ENCODE measurements at places on chromosomes 1 and 21.
A peak's percentile ranks its signal among the peaks of the same experiment; 100 is the strongest.

DNA sequence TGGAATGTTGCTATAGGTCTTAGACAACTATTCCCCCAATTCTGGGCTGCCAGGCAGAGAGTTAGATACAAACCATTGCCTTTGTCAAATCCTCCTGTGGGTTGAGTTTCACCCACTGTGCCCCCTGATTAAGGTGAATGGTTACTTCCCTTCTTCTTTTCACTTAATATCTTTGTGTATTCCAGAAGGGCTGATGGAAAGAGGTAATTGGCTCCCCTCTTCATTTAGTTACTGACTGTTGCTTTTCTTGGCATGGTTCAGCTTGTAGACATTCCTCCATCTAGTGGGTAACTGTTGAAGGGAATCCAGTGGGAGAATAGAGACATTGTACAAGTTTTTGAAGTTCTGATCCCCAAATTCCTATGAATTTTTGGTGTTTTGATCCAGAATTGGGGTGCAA, 43.8 kb upstream of the MACF1 start:
- no peak overlapping the region for H3K4me3 ChIP-seq
- no peaks in the 10 kb centered on the region for H3K36me3 ChIP-seq
- no peak overlapping the region for H3K27ac ChIP-seq
- H3K4me1 ChIP-seq: no peaks in the 10 kb centered on the region

- no peak overlapping the region for H3K4me3 ChIP-seq
- peaks cover 4% of the 10 kb centered on the region for H3K4me1 ChIP-seq
- DNase-seq: no peak
- no peaks in the 10 kb centered on the region for H3K27me3 ChIP-seq
Observed at GRCh38 chr21:44394733-44395132, 41.3 kb downstream of the TRPM2 start.

DNA sequence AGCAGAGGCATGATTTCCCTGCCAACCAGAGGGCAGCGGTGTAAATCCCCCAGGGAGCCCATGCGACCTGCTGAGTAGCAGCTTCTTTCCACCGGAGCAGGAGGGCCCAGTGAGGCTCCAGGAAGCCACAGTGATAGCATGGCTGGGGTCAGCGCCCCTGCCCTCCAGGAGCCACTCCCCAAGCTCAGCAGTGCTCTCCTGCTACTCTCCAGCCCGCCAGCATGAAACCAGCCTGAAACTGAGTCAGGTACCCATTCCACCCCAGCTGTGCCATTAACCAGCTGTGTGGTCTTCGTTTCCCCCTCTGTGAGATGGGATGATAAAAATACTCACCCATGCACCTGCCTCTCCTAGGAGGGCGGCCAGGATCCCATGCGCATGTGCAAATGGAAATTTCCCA, 123.8 kb upstream of the TMEM51 start:
- no peak overlapping the region for H3K27ac ChIP-seq
- peaks cover 1% of the 10 kb centered on the region for H3K4me1 ChIP-seq
- DNase-seq: no peak

DNA sequence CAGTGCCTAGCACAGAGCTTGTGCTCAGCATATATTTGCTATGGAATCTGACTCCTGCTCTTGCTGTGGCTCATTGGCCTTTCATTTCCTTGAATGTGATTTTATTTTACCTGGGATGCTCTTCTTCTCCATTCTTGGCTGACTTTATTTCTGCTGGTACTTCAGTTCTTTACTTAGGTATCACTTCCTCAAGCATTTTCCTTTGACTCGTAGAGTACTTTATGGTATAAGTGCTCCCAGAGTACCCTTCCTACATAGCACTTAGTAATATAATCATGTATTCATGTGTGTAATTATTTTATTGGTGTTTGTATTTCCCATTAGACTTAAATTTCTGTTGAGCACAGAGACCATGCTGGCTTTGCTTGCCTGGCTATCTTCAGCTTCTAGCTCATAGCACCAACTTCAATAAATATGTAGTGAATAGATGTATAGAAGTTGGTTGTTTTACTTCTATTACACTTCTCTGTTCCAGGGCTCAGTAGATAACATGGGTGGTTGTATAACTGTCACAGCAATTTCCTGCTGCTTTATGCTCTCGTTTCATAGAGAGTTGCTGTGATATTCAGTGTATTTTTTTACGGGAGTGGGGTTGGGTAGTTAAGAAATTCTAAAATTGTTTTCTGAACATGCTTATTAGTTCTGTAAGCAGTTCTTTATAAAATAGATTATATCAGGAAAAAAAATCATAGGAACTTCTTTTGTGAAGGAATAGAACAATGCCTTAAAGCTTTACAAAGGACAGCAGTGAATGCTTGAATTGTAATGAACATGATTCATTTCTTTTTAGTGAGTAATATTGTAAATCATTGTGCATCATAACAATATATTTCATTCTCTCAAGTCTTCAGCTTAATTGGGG, 112.2 kb downstream of the NEK7 start:
- H3K36me3 ChIP-seq: peaks cover 16% of the 10 kb centered on the region
- DNase-seq: no peak
- H3K4me1 ChIP-seq: peaks cover 6% of the 10 kb centered on the region
- no peaks in the 10 kb centered on the region for H3K27me3 ChIP-seq
- no peak overlapping the region for H3K27ac ChIP-seq
- no peak overlapping the region for H3K4me3 ChIP-seq

- peaks cover 8% of the 10 kb centered on the region for H3K4me1 ChIP-seq
- no peak for DNase-seq
- H3K27me3 ChIP-seq: peaks cover 73% of the 10 kb centered on the region
- H3K36me3 ChIP-seq: no peaks in the 10 kb centered on the region
Observed at GRCh38 chr1:211133393-211133835, 534 bp downstream of the KCNH1 start.

- no peaks in the 10 kb centered on the region for H3K36me3 ChIP-seq
- H3K4me1 ChIP-seq: peaks cover 4% of the 10 kb centered on the region
- no peak for DNase-seq
- peaks cover 48% of the 10 kb centered on the region for H3K27me3 ChIP-seq
- H3K27ac ChIP-seq: no peak overlapping the region
Observed at GRCh38 chr1:76871355-76871974, 4.2 kb downstream of the ST6GALNAC5 start.

- no peaks in the 10 kb centered on the region for H3K27me3 ChIP-seq
- DNase-seq: peak; percentile 55
- H3K4me3 ChIP-seq: no peak overlapping the region
- peaks cover 7% of the 10 kb centered on the region for H3K4me1 ChIP-seq
- peaks cover 60% of the 10 kb centered on the region for H3K36me3 ChIP-seq
- H3K27ac ChIP-seq: peak overlapping the region; percentile 31
Observed at GRCh38 chr1:204398197-204399125, 13.2 kb downstream of the PPP1R15B start.

DNA sequence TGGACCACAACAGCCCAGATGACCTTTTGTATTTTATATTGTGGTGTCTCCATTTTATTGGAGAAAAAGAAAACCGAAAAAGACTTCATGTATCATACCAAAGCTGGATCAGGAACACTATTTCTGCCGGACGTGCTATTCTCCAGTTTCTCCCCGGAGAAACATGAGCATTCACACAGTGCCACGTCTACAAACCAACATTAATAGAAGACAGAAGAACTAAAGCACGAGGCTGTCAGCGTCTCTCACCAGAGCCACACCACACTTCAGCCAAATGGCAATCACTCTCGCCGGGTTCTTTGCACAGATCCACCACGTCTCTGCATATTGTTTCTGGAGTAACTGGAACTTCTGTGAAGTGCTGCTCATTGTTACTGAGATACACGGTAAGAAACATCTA, 24.8 kb downstream of the TP53BP2 start:
- peaks cover 25% of the 10 kb centered on the region for H3K4me1 ChIP-seq
- H3K36me3 ChIP-seq: peaks cover 21% of the 10 kb centered on the region
- H3K4me3 ChIP-seq: no peak overlapping the region
- no peaks in the 10 kb centered on the region for H3K27me3 ChIP-seq

DNA sequence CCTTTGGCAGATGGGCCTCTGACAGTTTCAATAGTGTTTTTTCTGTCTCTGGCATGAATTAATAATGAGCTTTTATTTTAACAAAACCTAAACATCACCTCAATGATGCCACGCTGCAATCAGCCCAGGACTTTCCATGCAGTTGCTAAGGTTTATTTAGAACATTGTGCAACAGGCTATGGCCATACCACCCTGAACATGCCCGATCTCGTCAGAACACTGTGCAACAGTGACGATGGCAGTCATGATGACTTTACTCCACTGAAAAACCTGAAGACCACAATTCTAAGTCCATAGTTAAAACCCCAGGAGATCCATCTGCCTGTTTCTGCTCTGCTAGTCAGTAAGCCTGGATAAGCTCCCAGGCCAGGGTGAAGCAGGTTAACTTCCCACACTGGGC, 310.0 kb downstream of the PBX1 start:
- no peaks in the 10 kb centered on the region for H3K4me1 ChIP-seq
- no peak overlapping the region for H3K27ac ChIP-seq
- H3K4me3 ChIP-seq: no peak overlapping the region
- no peak for DNase-seq
- H3K27me3 ChIP-seq: no peaks in the 10 kb centered on the region
- no peaks in the 10 kb centered on the region for H3K36me3 ChIP-seq

GRCh38 chr1:53799141-53799540, 39.0 kb downstream of the NDC1 start:
- H3K27ac ChIP-seq: no peak overlapping the region
- H3K36me3 ChIP-seq: peaks cover 47% of the 10 kb centered on the region
- no peaks in the 10 kb centered on the region for H3K27me3 ChIP-seq
- H3K4me3 ChIP-seq: no peak overlapping the region

GRCh38 chr1:246214708-246215509, 292.2 kb downstream of the SMYD3 start:
- DNase-seq: no peak
- no peaks in the 10 kb centered on the region for H3K27me3 ChIP-seq
- no peak overlapping the region for H3K27ac ChIP-seq
- H3K4me1 ChIP-seq: no peaks in the 10 kb centered on the region
- H3K36me3 ChIP-seq: no peaks in the 10 kb centered on the region

- no peak for DNase-seq
- H3K36me3 ChIP-seq: no peaks in the 10 kb centered on the region
- no peaks in the 10 kb centered on the region for H3K4me1 ChIP-seq
- no peak overlapping the region for H3K4me3 ChIP-seq
Observed at GRCh38 chr1:216903382-216903740, 180.1 kb upstream of the ESRRG start.

- H3K36me3 ChIP-seq: no peaks in the 10 kb centered on the region
- H3K27me3 ChIP-seq: peaks cover 6% of the 10 kb centered on the region
- H3K27ac ChIP-seq: no peak overlapping the region
- DNase-seq: no peak
- no peak overlapping the region for H3K4me3 ChIP-seq
Observed at GRCh38 chr1:186623551-186623950, 56.7 kb downstream of the PTGS2 start.

DNA sequence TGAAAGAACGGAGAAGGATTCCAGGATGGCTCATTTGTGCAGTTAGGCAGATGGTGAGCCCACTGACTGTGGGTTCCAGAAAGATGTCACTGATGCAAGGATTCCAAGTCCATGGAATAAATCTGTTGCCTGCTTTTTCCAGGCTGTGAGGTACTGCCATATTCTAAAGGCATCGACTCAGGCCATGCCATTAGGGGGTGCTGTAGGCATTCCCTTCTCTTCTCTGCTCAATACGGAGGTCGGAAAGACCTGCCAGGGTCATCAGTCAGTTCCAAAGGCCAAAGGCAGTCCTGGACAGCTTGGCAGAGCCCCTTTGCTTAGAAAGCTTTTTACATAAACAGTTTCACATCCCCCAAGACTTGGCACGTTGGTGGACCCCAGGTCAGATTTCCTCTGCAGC, 31.7 kb upstream of the TMEM125 start:
- no peak overlapping the region for H3K27ac ChIP-seq
- no peak overlapping the region for H3K4me3 ChIP-seq
- H3K36me3 ChIP-seq: no peaks in the 10 kb centered on the region
- H3K27me3 ChIP-seq: peaks cover 2% of the 10 kb centered on the region
